ENCODE measurements at places on chromosomes 2 and 18.
A peak's percentile ranks its signal among the peaks of the same experiment; 100 is the strongest.

DNA sequence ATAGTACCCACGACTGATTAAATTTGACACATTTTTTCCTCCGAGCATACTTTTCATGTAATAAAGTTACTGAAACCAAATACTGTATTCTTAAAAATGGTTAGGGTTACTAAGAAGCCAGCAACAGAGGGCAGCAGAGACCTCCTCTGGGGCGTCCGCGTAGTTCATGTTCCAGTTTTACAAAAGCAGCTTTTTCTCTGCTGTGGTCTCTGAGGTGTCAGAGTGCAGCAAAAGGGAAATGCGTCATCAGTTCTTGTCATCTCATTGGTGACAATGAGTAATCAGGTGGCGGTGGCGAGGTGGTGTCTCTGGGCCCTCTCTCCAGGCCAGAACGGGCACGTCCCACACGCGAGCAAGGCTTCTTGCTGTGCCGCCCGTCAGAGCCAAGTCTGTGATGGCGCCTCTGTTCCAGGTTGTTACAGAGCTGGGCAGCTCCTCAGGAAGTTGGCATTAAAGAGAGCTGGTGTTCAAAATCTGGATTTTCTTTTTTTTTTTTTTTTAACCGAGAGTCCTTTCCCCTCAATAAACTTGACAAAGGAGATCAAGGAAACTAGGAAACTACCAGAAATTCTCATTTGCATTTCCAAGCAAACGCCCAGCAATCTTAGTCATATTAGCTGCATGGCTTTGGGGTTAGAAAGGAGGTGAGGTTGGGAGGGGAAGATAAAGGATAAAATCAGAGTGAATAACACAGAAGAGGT is 98.6 kb upstream of the BZW1 start:
- peak; percentile 89 for DNase-seq

DNA sequence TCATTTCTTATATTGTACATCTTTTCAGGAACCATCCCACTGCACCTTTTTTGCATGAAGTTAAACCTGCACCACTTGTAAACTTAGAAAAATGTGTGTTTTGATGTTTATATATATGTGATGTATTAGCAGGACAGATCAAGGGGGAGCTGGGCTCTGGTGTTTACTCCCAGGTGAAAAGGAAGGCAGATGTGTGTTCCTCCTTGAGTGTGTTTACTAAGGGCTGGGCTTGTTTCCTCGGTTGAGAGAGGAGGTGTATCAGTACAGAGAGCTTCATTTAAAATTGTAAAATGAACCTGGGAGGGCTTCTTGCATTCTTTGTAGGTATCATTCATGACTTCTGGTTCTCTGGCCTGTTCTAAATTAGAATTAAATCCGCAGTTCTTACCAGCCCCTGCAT is 14.8 kb downstream of the LPIN1 start:
- DNase-seq: no peak

DNA sequence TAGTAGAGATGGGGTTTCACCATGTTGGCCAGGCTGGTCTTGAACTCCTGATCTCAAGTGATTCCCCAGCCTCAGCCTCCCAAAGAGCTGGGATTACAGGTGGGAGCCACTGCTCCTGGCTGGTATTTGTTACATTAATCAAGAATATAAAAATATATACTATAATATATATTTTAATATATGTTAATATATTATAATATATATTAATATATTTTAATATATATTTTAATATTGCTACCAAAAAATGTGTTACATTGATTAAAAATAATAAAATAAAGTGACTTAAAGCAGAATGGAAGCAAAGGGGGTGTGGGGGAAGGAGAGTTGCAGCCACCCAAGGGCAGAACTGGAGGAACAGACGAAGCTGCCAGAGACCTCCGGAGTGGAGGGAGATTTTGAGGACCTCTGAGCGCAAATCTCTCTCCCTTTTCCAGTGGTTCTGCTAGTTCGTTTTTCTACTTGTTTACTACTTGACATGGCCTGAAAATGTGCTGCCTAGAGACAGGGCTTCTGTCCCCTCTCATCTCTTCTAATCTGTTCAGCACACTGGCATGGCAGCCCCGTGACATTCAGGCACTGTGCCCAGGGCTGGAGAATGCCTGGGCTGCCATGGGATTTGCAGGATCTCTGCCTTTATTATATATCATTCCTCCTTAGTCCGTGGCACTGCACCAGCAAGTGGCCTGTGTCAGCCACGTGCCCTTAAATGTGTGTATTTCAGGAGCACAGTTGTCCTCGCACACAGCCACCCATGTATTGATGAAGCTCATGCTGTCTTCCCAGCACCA is 47.9 kb upstream of the RAB12 start:
- DNase-seq: peak; percentile 77

GRCh38 chr2:37707393-37707792 is 36.0 kb upstream of the CDC42EP3 start:
- DNase-seq: no peak

GRCh38 chr2:199806179-199806578 is 44.8 kb downstream of the FTCDNL1 start:
- DNase-seq: no peak

- no peak for DNase-seq
Observed at GRCh38 chr2:175432021-175432420, 250.5 kb upstream of the ATP5MC3 start.

DNA sequence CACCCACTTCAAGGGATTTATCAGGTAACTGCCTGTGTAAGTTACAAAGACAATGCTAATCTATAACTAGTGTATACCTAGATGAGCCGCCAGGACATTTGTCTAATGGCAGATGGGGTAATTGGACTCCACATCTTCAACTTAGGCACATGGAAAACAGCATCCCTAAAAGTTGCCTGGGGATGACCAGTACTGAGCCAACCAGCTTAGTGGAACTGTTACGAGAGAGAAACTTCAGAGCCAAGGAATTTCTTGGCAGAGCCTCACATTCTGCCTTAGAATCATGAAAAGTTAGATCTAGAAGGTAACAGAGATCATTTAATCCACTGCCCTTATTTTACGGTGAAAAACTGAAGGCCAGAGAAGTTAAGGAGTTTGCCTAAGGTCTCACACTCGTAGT is 15.5 kb upstream of the CLASP1 start:
- no peak for DNase-seq

- DNase-seq: no peak
Observed at GRCh38 chr2:69260666-69261065, 126.4 kb downstream of the GFPT1 start.

DNA sequence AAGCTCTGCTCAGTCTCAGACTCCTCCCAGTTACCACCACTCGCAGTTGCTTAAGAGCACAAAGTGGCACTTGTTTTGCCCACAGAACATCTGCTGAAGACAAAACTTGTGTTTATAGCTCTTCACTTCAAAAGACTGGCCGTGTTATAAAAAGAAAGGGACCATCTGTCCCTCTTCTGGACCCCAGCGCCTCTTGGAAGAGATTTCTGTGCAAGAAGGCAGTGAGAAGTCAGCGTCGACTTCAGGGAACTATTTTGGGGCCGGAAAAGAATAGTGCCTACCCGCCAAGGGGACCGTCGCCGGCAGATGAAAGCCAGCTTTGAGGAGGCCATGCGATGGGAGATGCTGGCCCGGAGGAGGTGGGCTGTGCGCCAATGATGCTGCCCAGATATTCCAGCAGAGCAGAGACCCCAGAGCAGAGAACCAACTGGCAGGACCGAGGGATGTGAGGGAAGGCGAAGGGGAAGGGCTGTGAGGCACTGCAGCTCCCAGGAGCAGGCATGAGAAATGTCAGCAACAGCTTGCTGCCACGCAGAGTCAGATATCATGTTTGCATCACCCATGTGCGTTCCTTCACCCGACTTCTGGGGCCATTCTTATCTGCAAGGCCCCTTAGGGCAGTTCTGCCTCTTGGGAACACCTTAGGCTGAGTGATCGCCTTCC is 270.9 kb downstream of the ATAD2B start:
- DNase-seq: peak; percentile 23

- DNase-seq: peak; percentile 74
Observed at GRCh38 chr2:41698678-41699422, 349.0 kb upstream of the PKDCC start.
